ENCODE measurements at places on chromosomes 4 and X.

GRCh38 chr4:94880956-94881355 lies 123.2 kb downstream of the BMPR1B start:
- DNase-seq: no peak

DNA sequence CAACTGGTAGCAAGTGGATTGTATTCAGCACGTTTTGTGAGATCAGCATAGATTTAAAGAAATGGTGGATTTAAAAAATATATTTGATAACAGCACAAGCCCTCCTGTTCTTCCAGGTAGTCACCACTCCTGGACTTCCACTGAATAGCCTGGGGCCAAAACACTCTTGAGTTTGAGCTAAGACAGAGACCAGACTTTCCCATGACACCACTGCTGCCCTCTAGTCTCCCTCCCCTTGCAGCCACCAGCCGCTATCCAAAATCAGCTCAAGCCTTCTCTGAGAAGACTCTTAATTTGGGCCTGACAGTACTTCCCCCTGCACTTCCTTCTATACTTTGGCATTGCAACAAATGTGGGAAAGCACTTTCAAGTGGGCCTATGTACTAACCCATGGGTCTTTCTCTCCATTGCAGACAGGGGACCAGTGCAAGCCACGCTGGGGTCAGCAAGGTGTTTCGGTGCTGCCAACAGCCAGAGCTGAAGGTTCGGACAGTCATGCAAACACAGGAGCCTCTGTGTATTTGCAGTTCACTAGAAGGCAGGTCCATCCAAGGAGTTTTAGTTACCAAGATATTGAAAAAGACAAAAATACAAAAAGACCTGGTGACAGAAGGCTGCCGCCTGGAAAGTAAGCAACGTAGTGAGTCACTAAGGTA lies 40.5 kb upstream of the KLHL13 start:
- DNase-seq: no peak

GRCh38 chr4:1334579-1334895 lies 12.5 kb upstream of the UVSSA start:
- DNase-seq: no peak

DNA sequence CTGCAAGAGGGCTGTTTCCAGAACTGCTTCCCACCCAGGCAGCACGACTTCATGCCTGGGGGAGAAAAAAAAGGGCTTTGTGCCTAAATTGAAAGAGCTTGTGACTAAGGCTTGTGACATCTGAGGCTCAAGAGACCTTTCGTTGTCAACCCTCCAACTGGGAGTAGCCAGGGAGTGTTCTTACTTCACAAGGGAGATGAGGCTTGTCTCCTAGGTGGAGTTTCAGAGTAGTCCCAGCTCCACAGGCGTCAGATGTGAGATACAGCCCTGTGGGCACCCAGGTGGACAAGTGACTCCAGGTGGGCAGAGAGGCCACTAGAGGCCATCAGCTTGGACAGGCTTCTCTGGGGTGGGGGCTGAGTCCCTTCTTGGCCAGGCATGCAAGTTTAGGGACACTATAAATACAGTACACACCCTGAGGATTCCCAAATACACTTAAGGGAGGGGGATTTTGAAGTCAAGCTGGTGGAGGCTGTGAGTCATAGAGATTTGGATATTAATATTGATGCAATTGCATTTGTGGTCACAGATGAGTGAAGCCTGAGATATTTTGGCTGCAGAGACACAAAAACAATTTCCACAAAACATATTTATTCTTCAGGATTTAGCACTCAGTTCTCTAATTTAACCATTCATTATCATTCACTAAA lies 40.1 kb upstream of the SETD7 start:
- peak; percentile 57 for DNase-seq

All from COLO829 (cell line).